T-helper 22 cell (primary cell): ENCODE measurements at places on chromosomes 1 and 21.

DNA sequence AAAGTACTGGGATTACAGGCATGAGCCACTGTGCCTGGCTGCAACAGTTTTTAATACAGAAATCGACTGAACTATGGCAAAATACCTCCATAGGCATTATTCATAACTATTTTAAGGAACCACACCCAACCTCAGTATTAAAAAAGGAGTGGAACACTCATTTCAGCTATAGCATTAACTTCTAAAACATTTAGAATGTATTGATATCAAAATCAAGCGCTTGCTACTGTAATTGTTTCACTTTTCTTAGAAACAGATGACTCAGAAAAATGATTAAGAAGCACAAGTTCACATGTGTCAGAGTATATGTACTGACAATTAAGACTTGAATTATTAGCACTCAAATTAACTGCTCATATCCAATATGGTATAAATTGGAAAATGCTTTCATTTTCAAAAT, 15.1 kb downstream of the AIDA start:
- DNase-seq = no peak

- DNase-seq = no peak
Observed at GRCh38 chr1:183628537-183628936, 7.0 kb downstream of the ARPC5 start.

DNA sequence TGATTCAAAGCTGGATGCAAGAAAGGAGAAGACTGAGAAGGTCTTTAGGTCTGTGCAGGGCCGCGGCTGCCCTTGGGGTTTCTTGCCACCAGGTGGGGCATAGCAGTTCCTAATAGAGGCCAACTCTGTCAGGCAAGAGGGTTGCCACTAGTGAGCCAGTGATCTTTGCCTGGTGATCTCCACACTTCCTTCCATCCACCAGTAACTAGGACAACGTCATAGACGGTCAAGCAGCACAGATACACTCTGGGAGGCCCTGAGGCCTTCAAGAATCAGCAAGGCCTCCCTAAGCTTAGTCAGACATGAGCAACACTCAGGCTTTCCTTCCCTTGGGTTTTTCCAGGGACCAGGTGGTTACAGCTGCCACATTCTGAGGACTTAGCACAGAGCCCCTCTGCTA, 32.9 kb upstream of the ATP2B4 start:
- DNase-seq = peak; percentile 25

DNA sequence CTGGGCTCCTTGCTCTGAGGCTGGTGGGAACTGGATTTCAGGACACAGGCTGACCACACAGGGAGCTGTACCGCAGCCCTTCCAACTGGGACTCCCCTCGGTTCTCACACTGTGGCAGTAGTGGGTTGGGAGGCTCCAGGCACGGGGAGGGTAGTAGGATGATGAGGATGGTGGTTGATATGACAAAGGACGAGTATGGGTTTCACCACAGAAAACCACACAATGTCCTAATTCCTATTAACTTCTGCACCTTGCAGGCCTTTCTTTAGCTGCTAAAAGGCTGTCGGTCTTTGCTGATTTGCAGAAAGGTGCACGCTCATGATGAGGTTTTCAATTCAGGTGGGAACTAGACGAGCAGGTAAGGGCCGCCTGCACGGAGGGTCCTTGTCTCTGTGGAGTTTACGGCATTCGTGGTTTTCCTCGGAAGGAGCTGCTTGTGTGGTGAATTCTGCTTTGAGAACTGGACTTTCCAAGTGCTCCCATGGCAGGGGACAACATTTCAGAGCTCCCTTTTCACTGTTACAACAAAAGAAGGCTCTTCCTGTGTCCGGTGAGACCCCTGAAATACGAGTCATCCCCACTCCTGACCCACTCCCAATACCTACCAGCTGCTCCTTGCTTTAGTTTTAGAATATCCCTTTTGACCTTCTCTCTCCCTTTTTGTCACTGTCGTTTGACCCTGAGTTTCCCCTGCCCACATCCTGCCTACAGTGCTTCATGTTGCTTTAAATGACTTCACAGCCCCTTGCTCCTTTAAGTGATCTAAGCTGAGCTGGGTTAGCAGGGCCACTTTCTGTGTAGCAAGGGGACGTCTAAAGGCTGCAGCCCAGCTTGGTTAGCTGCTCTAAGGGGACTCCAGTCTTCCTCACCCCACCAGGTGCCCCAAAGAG, 125.1 kb downstream of the MRPS6 start:
- no peak for DNase-seq

- no peak for DNase-seq
Observed at GRCh38 chr1:246280551-246280950, 226.5 kb downstream of the SMYD3 start.

- DNase-seq = no peak
Observed at GRCh38 chr1:234851450-234852438, 241.8 kb upstream of the IRF2BP2 start.

DNA sequence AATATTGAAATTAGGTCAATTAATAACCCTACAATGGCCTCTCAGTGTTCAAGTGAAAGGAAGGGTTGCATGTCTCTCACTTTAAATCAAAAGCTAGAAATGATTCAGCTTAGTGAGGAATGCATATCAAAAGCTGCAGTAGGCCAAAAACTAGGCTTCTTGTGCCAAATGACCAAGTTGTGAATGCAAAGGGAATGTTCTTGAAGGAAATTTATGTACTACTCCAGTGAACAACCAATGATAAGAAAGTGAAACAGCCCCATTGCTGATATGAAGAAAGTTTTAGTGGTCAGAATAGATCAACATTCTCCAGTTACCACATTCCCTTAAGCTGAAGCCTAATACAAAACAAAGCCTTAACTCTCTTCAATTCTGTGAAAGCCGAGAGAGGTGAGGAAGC, 10.0 kb downstream of the MAEL start:
- no peak for DNase-seq

DNA sequence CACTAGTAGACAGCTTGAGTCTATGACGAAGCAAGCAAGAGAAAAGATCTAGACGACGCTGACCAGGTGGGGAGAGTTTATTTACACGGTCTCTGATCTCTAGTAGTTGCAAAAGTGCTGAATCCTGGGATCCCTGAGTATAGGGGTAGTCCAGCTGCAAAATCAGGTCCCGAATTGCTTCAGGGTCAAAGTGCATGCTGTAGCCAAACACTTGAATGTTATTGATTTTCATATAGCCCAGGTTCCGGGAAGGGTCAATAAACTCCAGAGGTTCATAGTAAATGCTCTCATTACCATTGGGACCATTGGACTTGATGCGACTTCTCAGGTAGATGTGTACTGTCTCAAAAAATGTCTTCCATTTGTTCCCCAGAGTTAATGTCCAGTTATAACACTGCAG, 379.6 kb downstream of the BRINP3 start:
- no peak for DNase-seq

GRCh38 chr1:44723496-44724295, 7.3 kb downstream of the RNU5D-1 start:
- DNase-seq = no peak

GRCh38 chr1:66475940-66476339, 58.0 kb upstream of the SGIP1 start:
- no peak for DNase-seq

- no peak for DNase-seq
Observed at GRCh38 chr21:34670220-34670961, 1.6 kb downstream of the CLIC6 start.

GRCh38 chr1:1433804-1434130, 1.7 kb upstream of the VWA1 start:
- no peak for DNase-seq

DNA sequence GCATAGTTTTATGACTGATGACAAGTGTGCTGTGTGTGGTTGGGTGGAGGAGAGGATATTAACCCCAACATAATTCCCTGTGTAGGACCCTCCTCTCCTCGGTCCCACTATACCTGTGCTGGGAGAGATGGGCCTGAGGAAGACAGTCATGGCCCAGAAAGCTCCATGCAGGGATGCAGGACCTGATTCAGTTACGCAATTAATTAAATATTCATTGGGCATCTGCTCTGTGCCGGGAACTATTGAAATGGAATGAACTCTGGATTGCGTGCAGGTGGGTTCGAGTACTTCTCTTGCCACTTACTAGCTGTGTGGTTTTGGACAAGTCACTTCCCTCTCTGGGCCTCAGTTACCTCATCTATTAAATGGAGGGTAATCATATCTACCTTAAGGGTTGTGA, 74.6 kb downstream of the CD247 start:
- no peak for DNase-seq
